ENCODE measurements at places on chromosomes 3 and 15.

GRCh38 chr15:93036951-93037819 is 51.8 kb downstream of the RGMA start:
- DNase-seq, result no peak

DNA sequence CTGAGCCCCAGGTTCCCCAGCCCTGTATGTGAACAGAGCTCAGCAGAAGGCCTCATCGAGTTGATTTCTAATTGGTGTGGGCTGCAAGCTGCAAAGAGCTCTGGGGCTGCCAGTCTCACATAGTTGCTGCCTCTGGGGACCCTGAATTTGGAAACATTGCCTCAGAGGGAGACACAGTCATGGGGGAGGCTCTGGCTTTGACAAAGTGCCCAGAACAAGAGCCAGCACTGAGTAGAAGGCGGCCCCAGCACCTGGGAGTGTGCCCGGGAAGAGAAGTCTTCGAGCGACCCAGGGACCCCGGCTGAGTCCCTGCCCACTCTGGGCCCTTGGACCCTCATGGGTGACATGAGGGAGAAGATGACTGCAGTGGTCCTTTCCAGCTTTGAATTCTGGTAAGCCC is 7.3 kb downstream of the NTRK3 start:
- no peak for DNase-seq

- no peak for DNase-seq
These were observed 121.6 kb downstream of the ALDH1A2 start for GRCh38 chr15:57943754-57944420.

DNA sequence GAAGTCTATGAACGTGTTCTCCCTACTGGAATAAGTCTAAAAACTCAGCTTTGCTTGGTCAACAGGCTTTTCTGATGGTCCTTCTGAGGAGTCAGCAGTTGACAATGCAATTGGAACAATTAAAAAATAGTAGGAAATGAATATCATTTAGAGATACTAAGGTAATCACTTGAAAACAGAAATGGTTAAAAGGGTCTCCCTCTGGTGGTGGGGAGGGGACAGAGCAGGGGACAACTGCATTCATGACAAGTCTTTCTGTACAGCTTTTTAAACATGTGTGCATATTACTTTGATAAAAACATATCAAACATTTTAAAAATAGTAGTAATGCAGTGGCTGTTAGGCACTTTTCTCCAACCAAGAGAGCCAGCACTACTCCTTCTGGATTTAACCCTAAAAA is 119.9 kb upstream of the FHIT start:
- DNase-seq, result peak; percentile 53

GRCh38 chr3:88003115-88003755 is 55.6 kb downstream of the CGGBP1 start:
- DNase-seq, result peak; percentile 56

GRCh38 chr3:102505542-102505941 is 70.7 kb downstream of the ZPLD1 start:
- no peak for DNase-seq

DNA sequence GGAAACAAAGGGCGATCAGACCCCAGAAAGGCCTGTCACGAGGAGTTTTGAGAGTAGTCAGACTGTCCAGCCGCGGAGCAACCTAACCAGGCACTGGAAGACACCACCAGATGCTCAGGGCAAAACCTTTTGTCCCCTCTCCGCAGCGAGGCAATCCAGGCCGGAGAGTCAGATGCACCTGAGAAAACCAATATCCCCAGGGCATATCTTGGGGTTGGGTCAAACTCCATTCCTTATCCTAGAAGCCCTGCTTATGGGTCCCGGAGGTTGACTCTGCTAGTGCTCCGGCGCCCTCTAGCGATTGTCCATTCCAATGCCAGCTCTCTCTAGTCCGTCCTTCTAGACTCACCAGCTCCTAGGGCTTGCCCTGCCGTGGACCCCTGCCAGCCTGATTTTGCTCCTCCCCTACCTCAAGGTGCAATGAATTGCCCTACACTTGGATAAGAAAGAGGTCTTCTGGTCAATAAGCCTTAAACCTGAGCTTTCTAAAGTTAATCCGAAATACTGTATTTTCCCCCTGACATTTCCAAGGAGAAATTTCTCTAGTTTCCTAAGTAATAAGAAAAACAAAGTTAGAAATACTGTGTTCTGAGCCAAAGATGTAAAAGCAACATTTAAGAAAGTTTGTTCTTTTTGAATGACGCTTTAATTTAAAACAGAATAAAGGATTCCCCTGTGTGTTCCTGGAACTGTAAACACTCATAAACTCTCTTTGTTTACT is 5.5 kb downstream of the CPNE4 start:
- peak; percentile 63 for DNase-seq

DNA sequence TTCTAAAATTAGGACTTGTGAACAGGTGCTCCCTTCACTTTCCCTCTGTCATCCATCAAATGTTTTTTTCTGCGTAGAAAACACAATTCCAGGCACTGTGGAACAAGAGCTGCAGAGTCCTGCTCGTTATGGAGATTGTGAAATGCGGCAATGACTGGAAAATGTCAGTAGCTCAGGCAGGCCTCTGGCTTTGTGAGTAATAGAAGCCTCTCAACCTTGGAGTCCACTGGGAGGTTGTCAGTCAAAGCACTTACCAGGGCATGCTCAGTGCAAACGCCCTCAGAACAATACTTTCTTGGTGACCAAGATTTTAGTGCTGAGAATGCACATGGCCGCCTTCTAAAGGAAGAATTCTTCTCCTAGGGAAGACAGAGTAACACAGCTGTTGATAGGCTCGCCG is 26.7 kb upstream of the MED12L start:
- peak; percentile 10 for DNase-seq

DNA sequence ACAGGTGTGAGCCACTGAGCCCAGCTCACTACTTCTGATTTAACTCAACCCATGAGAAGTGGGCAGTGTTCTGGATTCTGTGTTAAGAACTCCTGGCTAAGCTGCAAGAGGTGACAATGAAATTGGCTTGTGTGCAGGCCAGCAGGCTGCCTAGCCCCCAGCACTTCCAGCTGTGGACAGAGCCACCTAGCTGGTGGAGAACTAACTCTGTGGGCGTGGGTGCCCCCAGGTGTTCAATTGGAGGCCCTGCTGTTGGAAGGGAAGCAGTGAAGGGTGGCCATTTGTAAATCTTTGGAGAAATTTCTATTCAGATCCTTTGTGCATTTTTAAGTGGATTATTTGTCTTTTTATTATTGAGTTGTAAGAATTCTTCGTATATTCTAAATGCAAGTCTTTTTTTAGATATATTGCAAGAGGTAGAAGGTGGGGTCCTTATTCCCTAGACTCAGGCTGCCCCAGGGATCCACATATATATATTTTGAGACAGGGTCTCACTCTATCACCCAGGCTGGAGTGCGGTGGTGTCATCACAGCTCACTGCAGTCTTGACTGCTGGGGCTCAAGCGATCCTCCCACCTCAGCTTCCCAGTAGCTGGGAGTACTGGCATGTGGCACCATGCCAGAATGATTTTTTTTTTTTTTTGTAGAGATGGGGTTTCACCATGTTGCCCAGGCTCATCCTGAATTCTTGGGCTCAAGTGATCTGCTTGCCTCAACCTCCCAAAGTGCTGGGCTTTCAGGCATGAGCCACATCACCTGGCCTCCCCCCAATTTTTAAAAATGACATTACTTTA is 7.2 kb upstream of the SCAMP5 start:
- DNase-seq, result peak; percentile 49

DNA sequence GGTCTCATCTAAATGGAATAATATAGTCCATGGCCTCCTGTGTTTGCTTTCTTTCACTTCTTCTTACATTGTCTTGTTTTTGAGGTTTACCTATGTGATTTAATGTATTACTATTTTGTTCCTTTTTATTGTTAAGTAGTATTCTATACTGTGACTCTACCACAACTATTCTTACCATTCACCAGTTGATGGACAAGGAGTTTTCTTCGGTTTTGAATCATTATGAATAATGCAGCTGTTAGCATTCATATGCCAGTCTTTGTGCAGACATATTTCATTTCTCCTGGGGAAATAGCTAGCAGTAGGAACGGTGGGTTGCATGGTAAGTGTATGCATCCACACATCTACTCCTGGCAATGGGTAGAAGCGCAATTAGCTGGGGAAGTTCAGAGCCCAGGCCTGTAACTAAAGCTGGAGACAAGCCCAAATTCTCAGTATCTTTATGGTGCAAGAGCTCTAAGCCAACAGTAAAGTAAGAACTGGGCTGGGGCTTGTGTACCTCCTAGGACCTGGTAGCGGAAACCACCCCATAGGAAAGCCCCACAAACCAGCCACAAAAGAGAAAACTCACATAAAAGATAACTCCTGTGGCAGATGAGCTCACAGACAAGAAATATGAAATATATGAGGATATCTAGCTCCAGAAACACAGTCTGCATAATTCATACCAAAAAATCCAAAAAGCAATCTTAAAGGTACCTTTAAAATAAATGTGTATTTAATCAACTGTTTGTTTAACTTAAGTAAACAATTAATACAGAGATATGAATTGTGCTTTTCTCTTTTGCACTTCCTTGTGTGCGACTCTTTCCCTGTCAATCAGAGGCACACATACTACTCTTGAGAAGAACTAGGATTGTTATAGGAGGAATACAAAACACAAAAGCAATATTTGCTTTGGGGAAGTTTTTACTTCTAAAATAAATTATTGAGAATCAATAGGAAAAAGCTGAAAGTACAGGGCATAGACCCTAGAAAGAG is 2.7 kb upstream of the CSTA start:
- no peak for DNase-seq

DNA sequence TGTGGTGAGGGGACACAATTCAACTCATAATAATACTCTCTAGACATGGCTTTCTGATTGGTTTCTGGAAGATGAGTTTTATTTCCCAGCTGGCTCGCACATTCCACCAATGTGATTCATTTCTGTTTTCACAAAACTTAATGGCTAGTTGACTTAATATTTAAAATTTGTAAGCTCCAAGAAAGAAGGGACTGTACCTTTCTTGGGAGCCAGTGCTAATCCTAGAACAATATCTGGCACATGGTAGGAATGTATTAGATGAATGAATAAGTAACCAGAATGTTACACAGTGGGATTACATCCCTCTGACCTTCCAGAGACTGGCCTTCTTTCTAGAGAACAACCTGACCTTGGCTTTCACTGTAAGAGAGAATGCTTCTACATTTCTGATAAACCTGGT is 262.8 kb downstream of the RORA start:
- DNase-seq, result peak; percentile 49

GRCh38 chr15:72887376-72887775 is 103.8 kb upstream of the ADPGK start:
- DNase-seq, result no peak

DNA sequence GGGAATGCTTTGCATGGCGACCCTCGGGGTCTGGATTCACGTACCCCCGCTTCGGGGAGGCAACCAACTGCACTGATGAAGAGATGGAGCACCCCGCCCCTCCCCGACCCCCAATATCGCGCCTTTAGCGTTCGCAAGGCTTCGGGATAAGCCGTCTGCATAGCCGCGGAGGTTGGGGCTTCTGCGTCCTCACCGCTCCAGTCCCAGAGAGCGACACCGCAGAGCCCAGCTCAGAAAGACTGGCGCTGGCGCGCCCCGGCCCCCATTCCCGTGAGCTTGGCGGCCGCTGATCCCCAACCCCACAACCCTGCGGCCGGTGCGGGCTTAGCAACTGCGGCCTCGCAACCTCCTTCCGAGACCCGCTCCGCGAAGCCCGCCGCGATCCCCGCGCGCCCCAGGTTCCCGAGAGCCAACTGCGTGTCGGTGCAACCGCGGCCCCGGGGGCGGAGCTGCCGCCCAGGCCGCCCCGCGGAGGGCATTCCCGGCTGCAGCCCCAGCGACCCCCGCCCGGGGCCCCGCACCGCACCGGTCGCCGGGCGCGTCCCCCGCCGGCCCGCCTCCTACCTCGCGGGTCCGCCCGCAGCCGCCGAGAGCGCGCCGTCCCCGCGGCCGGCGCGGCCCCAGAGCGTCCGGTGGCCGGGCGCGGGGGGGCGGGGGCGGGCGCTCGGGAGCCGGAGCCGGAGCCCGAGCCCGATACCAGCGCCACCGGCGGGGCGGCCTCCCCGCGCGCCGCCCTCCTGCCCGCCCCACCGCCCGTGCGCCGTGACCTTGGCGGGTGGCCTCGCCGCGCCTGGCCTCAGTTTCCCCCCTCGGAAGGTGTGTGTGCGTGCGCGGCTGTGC is 79.5 kb downstream of the IQSEC1 start:
- DNase-seq, result no peak

DNA sequence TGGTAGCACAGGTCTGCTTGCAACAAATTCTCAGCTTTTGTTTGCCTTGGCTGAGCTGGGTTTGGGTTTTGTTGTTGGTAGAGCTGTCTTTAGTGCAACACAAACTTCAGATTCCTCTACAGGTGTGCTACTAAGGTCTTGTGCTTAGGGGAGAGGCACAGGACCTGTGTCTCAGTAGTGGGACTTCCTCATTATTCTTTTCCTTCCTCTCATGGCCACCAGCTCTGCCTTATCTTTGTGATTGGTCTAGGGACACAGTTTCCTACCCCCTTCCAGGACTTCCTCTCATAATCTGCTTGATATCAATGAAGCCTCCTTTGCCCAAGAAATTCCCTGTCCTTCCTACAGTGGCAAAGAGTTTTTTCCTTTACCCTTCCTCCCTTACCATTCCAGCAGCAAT is 24.9 kb upstream of the DNAAF4 start:
- DNase-seq, result no peak

DNA sequence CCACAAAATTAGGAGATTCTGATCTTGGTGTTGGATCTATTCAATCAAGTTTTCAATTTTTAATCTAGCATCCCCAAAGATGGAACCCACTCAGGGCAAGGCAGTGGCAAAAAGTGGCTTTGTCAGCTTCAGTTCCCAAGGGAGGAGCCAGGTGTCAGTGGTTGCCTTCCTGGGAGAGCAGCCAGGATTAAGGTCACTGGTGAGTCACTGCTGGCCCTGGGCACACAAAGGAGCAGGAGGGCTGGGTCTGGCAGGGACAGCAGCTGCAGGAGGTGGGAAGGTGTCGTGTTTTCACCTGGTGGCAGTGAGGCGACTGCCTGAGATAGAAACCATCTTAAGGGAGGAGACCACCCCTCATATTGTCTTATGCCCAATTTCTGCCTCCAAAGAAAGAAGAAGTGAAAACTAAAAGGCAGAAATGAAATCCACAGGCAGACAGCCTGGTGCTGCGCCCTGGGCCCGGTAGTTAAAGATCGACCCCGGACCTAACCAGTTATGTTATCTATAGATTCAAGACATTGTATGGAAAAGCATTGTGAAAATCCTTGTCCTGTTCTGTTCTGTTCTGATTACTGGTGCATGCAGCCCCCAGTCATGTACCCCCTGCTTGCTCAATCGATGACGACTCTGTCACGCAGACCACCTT is 5.9 kb upstream of the KLHL25 start:
- DNase-seq, result peak; percentile 80

- peak; percentile 90 for DNase-seq
These were observed 11.8 kb downstream of the CLEC3B start for GRCh38 chr3:45037720-45038455.

GRCh38 chr15:69313432-69314000 is 14.8 kb downstream of the PAQR5 start:
- DNase-seq, result no peak
